ENCODE measurements at places on chromosomes 6 and 20. TPM values are rescaled to one million over a fixed set of nuclear protein-coding genes. Genes with fewer than 3 reads are reported as not detected.

Gene PPIL4
- total RNA-seq = 21.7 TPM

Gene PTCHD4
- total RNA-seq = 0.17 TPM

Gene GATA5
- 0.55 TPM for total RNA-seq

Gene PPP1R10
- total RNA-seq = 62.3 TPM

Gene LRRC73
- not detected for total RNA-seq

Gene CYP39A1
- not detected for total RNA-seq

Gene APOBEC2
- total RNA-seq = not detected

Gene SLC26A8
- total RNA-seq = 0.03 TPM

Gene PRR18
- 0.11 TPM for total RNA-seq

Data from H7 (cell line).